ENCODE measurements at places on chromosomes 2 and 18.

- no peak for DNase-seq
Observed at GRCh38 chr2:45170191-45171135, 161.2 kb upstream of the SIX2 start.

- DNase-seq: no peak
Observed at GRCh38 chr2:177712462-177712861, 319.9 kb downstream of the AGPS start.

GRCh38 chr18:77222464-77222863, 27.2 kb upstream of the GALR1 start:
- DNase-seq: no peak

GRCh38 chr2:105104208-105104731, 66.4 kb downstream of the MRPS9 start:
- peak; percentile 45 for DNase-seq

DNA sequence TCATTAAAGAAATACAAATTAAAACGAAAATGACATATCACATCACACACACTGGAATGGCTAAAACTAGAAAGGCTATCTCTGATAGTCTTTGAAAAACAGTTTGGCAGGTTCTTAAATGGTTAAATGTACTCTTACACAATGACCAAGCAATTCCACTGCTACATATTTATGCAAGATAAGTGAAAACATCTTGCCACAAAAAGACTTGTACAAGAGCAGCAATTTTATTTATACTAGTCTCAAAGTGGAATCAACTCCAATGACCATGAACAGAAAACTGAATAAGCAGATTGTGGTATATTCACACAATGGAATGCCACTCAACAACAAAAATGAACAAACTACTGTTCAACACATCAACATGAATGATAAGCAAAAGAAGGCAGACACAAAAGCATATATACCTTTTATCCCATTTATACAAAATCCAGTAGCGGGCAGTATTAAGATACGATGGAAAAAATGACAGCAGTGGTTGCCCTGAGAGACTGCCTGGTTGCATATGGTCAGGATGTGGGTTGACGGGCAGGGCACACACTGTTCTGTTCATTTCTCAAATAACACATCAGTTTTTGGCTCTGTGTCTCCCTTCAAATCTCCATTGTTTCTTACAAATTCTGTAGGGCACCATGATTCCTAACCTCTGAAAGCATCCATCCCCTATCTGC, 25.4 kb downstream of the SP100 start:
- peak; percentile 87 for DNase-seq

- DNase-seq: no peak
Observed at GRCh38 chr2:144268036-144268678, 251.8 kb downstream of the ZEB2 start.

Data from iris pigment epithelial cell (primary cell).